ENCODE measurements at places on chromosomes 5 and 9.
A peak's percentile ranks its signal among the peaks of the same experiment; 100 is the strongest.

GRCh38 chr5:38870595-38870994 lies 24.8 kb downstream of the OSMR start:
- no peak for DNase-seq

- DNase-seq = no peak
Observed at GRCh38 chr9:7287986-7288385, 511.6 kb downstream of the DMAC1 start.

- DNase-seq = no peak
Observed at GRCh38 chr5:142364251-142365145, 39.7 kb upstream of the SPRY4 start.

- DNase-seq = no peak
Observed at GRCh38 chr9:38380872-38381534, 11.5 kb upstream of the ALDH1B1 start.

DNA sequence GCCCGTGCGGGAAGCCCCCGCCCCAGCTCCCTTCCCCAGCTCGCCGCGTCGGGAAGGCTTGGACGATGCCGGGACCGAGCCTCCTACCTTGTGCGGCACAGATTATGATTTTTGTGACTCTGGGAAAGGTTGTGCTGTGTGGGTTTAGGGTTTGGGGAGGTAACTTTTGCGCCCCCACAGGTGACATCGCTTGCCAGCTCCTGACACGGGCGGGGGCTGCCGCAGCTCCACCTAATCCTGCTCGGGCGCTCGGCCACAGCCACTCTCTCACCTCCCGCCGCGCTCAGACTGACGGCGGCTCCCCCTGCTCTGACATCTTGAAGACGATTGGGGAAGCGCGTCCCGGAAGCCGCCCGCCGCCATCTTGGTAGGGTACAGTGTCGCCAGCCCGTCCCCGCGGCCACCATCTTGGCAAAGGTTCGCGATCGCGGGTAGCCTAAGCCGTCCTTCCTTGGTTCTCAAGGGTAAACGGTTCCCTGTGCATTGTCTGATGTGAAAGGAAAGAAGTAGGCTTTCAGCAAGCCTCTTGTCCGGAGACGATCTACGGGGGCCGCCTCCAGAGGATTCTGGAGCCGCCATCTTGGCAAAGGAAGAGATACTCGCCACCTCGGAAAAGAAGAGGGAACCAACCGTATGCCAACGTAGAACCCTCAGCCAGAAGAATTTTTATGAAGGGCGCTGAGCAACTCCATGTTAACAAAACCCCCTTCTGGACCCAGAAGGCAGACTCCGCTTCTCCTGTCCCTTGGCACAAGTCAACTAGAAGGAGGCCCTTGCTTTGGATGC lies 1.8 kb upstream of the NR3C1 start:
- DNase-seq = peak; percentile 59

GRCh38 chr5:39555788-39556187 lies 131.0 kb upstream of the DAB2 start:
- DNase-seq = no peak

Data from astrocyte of the cerebellum (primary cell).